Activated CD4-positive, alpha-beta T cell treated with anti-CD3 and anti-CD28 coated beads for 36 hours (primary cell): ENCODE measurements at places on chromosomes 3 and 15. TPM values are rescaled to one million over a fixed set of nuclear protein-coding genes. Genes with fewer than 3 reads are reported as not detected.

GRCh38 chr3:183315739-183316138 lies 62.7 kb downstream of the B3GNT5 start:
- no peak for DNase-seq

The PRTG gene
- total RNA-seq, result not detected

DNA sequence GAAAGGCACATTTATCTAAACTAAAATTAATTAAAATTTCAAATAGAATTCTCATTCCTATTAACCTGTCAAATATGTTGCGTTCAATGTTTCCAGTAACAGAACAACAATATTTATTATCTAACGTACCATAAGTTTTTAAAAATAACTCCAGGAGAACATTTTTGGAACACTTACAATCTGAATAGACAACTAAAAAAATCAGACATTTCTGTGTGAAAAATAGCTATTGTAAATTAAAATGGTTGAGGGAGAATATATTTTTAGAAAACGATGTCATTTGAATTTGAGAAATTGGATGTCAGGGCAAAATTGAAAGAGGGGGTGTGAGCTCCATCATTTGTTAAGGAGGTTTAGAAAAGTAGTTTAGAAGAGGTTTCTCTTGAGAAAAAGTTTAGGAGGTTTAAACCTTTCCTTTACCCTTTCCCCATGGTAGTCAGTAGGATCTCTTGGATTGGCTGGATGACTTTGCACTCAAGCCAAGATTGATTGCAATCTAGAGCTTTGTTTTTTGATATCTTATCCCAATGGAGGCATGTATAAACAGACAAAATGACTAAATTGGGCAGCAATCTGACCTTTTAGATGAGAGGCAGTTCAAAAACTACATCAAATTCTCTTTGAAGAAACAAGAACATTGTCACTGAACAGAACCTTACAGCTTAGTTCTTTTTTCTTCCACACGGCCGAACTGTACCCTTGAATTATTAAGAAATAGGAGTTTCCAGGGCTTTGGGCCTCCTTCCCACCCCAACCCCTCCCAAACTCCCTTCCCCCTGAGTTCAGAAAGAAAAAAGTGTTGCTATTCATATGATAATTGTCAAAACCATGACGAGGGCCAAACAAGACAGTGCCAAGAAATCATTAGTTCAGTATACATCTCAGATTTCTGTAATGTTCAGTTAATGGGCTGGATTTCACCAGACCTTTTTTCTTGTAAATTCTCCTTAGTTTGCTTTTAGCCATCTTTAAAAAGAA lies 79.7 kb upstream of the CDIN1 start:
- no peak for DNase-seq

DNA sequence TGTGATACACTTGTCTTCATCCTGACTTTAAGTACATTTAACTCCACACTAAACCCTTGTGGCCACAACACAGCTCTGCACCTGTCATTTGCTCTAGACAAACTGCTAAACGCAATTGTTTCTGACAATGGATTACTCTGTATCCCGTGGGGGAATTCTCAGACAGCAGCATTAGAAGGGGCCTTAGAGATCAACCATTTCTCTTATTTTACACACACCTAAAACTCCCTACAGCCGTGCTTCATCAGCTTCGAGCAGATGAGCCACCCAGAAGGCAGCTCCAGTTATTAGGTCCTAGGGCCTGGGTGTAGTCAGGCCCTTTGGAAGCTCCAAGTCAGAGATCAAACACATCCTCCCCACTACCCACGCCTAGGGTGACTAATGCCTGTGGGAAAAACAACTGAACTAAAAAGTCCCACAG lies 1.3 kb upstream of the IL12A start:
- DNase-seq, result peak; percentile 33

DNA sequence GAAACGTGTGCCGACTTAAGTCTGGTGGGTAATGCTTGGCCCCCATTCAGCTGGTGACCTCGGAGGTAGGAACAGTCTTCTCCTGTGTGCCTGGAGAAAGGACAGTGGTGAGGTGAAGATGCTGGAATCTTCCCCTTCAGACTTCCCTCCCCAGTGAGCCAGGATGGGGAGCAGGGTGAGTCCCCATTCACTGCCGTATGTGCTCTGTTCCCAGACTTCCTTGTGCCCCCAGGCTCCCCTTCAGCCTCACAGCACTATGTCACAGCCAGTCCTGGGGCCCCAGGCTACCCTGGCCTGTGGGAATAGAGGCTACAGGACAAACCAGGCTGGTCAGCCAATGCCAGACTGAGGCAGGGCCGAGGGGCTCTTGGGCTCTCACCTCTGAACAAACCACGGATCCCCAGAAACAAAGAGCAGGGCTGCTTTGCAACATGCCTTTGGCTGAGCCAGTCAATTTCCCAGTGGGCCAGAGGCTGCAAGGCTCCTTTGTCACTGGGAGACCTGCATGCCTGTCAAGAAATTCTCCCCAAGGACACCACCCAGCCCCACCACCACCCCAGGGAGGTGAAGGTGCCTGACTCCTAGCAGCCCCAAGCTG lies 31.8 kb upstream of the HHATL start:
- DNase-seq, result no peak

The ANKUB1 gene
- not detected for total RNA-seq

The DUOXA1 gene
- total RNA-seq, result 0.19 TPM

- no peak for DNase-seq
Measured at GRCh38 chr3:16142350-16143025, 32.0 kb upstream of the GALNT15 start.

- DNase-seq, result no peak
Measured at GRCh38 chr15:81291916-81292522, 31.9 kb downstream of the STARD5 start.

The ANKRD34C gene
- total RNA-seq, result not detected

The GOLGA8T gene
- total RNA-seq, result not detected

GRCh38 chr15:85693277-85693676 lies 101.4 kb downstream of the KLHL25 start:
- no peak for DNase-seq

DNA sequence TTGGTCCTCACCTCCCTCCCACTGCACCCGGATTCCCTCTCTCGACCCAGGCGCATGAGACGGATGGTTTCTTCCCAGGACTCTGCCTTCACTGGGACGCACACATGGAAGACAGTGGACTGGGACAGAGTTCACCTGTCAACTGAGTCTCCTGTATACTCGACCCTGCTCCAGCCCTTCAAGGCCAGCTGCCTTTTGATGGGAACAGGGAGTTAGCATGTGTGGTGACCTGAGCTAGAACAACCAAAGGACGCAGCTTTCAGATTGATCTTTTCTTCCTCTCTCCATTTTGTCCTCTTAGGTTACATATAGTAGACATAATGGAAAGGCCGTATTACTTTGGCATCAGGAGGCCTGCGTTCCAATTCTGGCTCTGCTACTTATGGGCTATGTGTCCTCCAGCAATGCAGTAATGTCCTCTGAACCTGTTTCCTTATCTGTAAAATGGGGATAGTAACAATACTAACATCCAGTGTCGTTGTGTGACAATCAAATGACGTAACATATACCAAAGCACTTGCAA lies 94.1 kb downstream of the PEX5L start:
- no peak for DNase-seq

- DNase-seq, result no peak
Measured at GRCh38 chr3:197076415-197076814, 46.8 kb upstream of the MELTF start.

DNA sequence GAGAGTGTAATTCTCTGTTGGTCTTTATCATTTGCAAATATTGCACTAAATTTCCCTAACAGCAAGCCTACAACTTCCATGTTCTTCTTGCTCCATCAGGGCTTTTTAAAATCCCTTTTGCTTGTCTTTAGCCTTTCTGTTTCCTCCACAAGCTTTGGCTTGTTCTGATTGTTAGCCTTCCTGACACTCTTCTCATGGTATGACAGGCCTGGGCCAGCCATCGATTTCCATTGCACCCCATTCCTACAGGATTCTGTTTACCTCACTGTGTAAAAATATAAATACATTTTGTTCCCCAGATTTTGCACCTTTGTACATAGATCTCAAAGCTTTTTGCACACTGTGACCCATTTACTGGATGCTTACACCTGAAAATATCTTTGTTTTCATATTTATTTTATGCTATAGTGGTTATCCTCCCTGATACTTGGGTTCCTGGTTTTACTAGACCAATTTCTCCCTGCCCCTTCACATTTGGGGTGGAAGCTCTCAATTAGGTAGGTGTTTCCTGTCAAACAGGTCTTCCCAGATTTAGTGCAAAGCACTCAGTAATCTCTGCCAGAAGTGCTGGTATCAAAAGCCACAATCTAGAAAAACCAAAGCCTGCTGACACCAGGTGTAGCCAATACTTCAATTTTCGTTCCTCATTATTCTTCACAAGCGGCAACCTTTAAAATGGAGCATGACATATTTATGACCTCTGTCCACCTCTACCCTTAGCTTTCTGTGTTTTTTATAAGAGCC lies 57.9 kb upstream of the PPP2R3A start:
- no peak for DNase-seq

DNA sequence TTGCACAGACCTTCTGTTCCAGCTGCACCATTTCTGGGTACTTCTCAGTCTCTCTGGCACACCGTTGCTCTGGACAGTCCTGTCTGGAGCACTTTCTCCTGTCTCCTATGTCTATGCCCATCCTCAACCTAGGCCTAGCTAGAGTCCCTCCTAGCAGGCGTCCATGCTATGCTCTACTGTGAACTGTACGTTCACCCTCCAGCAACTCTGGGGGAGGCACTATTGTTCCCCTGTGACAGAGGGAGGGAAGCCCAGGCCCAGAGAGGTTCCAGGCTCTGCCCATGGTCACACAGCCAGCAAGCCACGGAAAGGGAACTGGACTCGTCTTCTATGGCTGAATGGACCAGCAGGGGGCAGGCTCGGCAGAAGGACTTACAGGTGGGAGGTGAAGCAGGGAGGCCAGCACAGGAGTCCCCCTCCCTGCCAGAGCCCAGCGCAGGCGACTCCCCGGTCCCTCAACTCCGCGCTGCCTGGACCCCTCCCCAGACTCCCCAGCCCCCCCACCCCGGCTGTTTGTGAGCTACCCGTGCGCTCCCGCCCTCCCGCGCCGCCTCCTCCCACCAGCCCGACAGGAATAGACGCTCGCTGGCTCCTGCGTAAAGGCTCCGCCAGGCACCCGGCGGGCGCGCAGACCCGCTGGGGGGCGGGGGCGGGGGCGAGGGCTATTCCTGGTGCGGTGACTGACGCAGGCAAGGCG lies 1.7 kb upstream of the LINGO1 start:
- peak; percentile 87 for DNase-seq

- DNase-seq, result no peak
Measured at GRCh38 chr3:18134386-18135059, 290.6 kb downstream of the SATB1 start.

The MOBP gene
- total RNA-seq, result not detected

- DNase-seq, result no peak
Measured at GRCh38 chr3:157786618-157787017, 283.4 kb upstream of the VEPH1 start.

GRCh38 chr15:39628546-39629257 lies 47.8 kb downstream of the THBS1 start:
- no peak for DNase-seq

The LMCD1 gene
- 4.9 TPM for total RNA-seq

GRCh38 chr3:72558001-72558400 lies 290.2 kb downstream of the SHQ1 start:
- DNase-seq, result no peak

DNA sequence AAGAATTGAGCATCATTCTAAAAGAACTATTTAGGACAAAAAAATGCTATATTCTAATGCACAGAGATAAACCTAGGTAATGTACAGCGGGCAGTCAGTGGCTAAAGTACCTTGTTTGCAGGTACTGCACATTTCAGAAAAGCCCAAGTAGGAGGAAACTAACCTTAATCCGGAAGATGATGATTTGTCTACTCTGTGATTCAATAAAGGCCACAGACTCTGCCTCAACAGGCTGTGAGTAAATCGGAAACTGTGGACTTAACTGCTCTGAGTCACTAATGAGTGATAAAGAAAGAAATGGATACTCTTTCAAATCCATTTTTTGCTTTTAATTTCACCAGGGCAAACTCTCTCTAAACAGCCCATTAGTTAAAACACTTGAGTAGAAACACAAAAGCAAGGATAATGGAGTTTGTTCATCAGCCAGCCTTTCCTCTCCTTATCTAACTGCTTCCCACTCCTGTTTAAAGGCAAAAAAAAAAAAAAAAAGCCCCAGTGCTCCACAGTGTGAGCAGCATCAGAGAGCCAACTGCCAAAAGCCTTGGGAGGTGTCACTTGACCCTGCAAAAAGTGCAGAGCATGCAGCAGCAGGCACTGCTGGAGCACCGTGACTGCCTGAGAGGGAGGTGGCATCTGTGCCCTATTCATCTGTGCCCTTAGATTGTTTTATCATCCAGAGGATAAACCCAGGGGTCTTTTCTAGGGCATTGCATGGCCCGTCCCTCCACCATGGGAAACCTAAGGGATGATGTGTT lies 187.7 kb downstream of the SATB1 start:
- DNase-seq, result peak; percentile 21

- DNase-seq, result peak; percentile 4
Measured at GRCh38 chr3:152830245-152830644, 4.7 kb upstream of the P2RY1 start.

DNA sequence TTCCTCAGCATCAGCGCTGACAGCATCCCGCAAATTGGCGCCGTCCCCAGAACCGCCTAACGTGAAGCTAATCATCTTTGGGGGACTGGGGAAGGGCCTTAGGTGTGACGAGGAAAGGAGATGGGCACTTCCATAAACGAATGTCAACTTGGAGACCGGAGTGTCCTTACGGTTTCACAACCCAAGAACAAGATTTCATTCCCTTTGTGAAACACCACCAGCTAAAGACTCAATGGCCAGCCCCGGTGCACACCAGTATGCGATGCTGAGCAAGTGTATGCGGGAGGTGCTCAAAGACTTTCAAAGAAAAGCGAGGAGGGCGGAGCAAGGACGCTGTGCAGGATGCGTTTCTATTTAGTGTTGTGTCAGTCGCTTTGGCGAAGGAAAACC lies 759 bp upstream of the TTBK2 start:
- peak; percentile 69 for DNase-seq

The TNIK gene
- total RNA-seq, result 28.8 TPM

The EPHA6 gene
- total RNA-seq, result not detected

The HESX1 gene
- 1.1 TPM for total RNA-seq

GRCh38 chr15:101444015-101444414 lies 45.5 kb downstream of the PCSK6 start:
- DNase-seq, result no peak

- DNase-seq, result no peak
Measured at GRCh38 chr3:13537909-13538296, 11.0 kb upstream of the FBLN2 start.

- no peak for DNase-seq
Measured at GRCh38 chr15:36239509-36239908, 339.9 kb upstream of the CDIN1 start.

The C3orf20 gene
- total RNA-seq, result not detected

DNA sequence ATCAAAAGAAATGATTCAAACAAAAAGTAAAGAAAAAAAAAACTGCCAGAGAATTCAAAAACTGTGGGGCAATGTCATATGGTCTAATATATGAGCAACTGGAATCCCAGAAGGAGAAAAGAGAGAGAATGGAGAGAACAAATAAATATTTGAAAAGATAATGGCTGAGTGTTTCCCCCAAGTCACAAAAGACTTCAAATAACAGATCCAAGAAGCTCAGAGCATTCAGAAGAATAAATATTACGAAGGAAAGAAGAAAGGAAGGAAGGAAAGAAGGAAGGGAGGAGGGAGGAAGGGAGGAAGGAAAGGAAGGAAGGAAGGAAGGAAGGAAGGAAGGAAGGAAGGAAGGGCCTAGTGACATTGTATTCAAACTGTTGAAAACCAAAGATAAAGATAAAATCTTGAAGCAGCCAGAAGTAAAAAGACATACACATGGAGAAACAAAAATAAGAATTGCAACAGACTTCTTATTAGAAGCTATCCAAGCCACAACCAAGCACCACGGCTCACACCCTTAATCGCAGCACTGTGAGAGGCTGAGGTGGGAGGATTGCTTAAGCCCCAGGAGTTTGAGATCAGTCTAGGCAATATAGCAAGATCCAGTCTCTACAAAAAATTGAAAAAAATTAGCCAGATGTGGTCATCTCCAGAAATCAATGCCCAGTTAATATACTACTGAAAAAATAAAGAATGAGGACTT lies 118.9 kb upstream of the IGSF10 start:
- no peak for DNase-seq
